ENCODE measurements at places on chromosomes 7 and 10.

- DNase-seq, result no peak
These were observed 158.0 kb upstream of the ITGB1 start for GRCh38 chr10:33115738-33116719.

GRCh38 chr7:90597563-90598253 is 1.6 kb downstream of the CDK14 start:
- DNase-seq, result no peak

DNA sequence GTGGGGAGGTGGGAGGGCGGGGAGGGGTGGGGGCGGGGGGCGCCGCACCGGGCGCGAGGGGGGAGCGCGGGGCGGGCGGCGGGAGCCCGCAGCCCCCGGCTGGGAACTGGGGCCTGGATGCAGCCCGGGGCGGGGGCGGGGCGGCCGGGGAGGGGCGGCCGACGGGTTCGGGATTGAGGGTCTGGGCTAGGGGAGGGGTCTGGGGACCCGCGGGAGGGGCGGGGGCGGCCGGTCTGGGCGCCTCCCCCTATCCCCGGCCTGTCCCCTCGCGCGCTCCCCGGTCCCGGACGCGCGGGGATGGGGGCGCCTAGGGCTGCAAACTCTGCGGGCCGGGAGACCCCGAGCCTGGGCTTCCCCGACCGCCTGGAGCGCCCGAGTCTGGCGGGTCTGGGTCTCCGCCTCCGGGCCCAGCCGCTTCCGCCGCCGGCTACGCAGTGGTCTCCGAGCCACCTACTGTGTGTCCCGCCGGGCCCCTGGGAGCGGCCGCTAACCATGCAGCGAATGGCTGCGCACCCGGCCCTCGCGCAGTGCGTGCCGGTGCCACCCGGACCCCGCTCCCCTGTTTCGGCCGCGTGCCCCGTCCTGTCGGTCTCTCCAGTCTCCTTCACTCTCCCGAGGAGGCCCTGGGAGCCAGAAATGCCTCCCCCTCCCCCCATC is 375 bp upstream of the FGF8 start:
- no peak for DNase-seq

DNA sequence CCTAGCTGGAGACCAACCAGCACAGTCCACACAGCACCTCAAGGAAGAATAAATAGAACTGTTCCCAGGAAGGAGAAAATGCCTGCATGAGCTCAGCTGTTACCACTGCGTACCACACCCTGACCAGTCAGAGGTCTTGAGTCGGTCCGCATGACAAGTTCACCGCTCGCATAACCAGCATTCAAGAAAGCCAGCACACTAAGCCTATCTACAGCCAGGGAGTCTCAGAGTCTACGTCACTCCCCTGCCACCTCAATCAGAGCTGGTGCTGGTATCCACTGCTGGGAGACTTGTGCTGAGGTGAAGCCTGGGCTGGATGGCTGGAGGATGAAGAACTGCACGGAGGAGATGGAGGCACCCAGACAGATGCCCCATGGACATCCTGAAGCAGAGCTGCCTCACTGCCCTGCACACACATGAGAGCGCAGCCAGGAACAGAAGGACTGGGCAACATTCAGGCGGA is 19.6 kb downstream of the AKR1C1 start:
- DNase-seq, result no peak

DNA sequence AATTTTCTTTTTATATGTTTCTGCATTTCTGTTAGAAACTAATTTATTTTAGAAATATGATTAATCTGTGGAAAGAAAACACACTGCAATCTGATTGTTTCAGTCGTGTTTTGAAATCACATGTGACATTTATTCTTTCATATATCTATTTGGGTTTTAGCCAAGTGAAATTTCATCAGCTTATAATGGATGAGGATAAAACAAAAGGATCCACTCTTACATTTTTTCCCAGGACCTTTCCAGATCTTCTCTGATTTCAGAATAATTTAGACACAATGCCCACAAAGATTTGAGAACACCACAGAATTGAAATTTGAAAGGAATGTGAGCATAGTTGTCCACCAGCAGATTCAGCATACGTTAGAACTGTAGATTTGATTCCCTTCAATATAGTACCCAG is 29.1 kb downstream of the CBLL1 start:
- no peak for DNase-seq

DNA sequence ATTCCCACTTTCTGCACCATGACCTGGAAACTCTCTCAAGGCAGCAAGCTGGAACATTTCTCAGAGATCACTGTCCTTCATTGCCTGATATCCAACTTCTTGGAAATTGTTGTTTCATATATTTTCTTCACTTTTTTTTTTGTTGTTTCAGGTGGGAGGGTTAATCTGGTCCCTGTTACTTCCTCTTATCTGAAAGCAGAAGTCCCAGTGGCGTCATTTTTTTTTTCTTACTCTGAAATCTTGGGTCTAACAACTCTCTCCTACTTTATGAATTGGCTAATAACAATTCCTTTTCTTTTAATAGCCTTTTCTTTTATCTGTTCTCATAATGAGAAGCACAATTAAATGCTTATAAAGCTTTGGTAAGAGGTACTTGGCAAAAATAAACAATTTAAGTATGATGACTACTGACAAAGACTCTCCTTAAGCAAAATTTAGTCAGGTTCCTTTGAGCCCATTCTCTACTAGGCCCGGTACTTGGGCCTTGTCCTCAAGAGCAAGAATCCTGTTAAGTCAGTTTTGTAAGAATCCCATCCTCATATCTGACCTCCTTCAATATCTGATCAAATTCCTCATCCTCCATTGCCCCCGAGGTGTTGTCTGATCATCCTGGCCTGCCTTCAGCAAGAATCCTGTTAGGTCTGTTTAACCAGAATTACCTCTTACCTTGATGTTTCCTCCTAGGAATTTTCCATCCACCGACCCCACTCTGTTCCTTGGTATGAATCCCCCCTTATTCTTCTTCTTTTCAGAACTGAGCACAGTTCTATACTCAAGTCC is 11.5 kb upstream of the CC2D2B start:
- no peak for DNase-seq
